ENCODE measurements at places on chromosomes 13 and 19.

GRCh38 chr13:110341445-110342244 lies 34.6 kb downstream of the COL4A2 start:
- no peaks in the 10 kb centered on the region for H3K27me3 ChIP-seq
- no peak overlapping the region for H3K4me3 ChIP-seq
- no peaks in the 10 kb centered on the region for H3K36me3 ChIP-seq
- H3K4me1 ChIP-seq = peaks cover 2% of the 10 kb centered on the region
- H3K27ac ChIP-seq = no peak overlapping the region
- no peak for DNase-seq

GRCh38 chr19:31586282-31586681 lies 237.0 kb upstream of the TSHZ3 start:
- H3K27me3 ChIP-seq = no peaks in the 10 kb centered on the region
- no peak for DNase-seq
- H3K27ac ChIP-seq = no peak overlapping the region
- H3K4me3 ChIP-seq = no peak overlapping the region
- no peaks in the 10 kb centered on the region for H3K36me3 ChIP-seq
- H3K4me1 ChIP-seq = 0 out of 2 replicates have a peak, but pooled peaks cover 2% of the 10 kb centered on the region

- DNase-seq = peak; percentile 77
- no peak overlapping the region for H3K27ac ChIP-seq
- no peaks in the 10 kb centered on the region for H3K36me3 ChIP-seq
- H3K4me3 ChIP-seq = no peak overlapping the region
- H3K27me3 ChIP-seq = no peaks in the 10 kb centered on the region
Observed at GRCh38 chr13:51125495-51126226, 14.6 kb upstream of the C13orf42 start.

GRCh38 chr13:102683637-102684036 lies 11.2 kb downstream of the METTL21C start:
- H3K4me3 ChIP-seq = no peak overlapping the region
- H3K36me3 ChIP-seq = no peaks in the 10 kb centered on the region
- H3K27ac ChIP-seq = no peak overlapping the region
- H3K27me3 ChIP-seq = no peaks in the 10 kb centered on the region
- peaks cover 3% of the 10 kb centered on the region for H3K4me1 ChIP-seq

DNA sequence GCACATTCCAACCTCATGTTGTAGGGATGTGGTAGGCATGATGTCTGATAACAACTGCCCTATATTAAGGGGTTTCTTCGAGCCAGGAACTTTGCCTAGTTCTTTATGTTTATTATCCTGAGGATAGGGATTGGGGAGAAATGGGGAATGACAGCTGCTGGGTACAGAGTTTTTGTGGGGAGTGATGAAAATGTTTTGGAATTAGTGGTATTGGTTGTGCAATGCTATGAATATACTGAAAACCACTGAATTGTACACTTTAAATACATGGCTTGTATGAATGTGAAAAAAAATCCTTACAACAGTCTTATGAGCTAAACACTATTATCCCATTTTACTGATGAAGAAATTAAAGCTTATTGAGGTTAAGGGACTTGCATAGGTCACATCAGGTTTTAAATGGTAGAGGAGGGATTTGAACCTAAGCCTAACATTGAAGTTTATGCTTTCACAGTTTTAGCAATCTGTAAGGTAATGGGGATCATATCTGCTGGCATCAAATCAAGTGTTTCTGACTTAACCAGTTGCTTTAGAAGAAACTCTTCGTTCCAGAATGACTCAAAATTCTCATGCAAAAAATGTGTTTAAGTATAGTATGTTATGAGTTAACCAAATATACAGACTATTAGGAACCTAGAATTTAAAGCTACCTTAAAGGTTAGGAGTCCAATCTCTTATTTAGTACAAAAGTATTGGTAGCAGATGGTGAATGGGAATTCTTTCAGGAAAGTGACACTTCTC lies 61.4 kb downstream of the ERCC5 start:
- H3K27me3 ChIP-seq = no peaks in the 10 kb centered on the region
- DNase-seq = no peak
- H3K4me3 ChIP-seq = no peak overlapping the region
- no peaks in the 10 kb centered on the region for H3K4me1 ChIP-seq

DNA sequence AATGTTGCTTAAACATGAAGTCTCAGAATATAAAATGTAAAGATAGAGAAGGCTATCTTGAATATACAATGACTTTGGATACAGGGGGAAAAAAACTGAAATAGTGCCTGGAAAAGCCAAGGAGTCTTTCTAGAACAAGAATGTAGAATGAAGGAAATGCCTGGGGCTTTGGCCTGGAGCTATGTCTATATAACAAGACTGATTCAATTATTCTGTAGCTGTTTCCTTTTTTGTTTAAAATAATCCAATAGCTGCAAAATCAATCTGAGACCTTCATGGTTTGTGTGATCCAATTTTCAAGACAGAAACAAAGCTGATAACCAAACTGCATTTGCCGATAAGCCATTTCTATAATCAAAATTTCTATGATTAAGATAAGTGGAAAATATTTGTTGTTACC lies 530.9 kb upstream of the NBEA start:
- no peaks in the 10 kb centered on the region for H3K4me1 ChIP-seq
- no peak overlapping the region for H3K4me3 ChIP-seq
- no peaks in the 10 kb centered on the region for H3K27me3 ChIP-seq
- no peaks in the 10 kb centered on the region for H3K36me3 ChIP-seq
- no peak overlapping the region for H3K27ac ChIP-seq

- H3K27me3 ChIP-seq = no peaks in the 10 kb centered on the region
- H3K4me1 ChIP-seq = no peaks in the 10 kb centered on the region
- no peaks in the 10 kb centered on the region for H3K36me3 ChIP-seq
- no peak overlapping the region for H3K27ac ChIP-seq
Observed at GRCh38 chr19:7722231-7722651, 9.7 kb downstream of the CLEC4G start.

GRCh38 chr19:9673912-9674662 lies 813 bp downstream of the ZNF562 start:
- no peaks in the 10 kb centered on the region for H3K27me3 ChIP-seq
- no peak for DNase-seq
- H3K4me3 ChIP-seq = peak overlapping the region; percentile 64
- H3K4me1 ChIP-seq = no peaks in the 10 kb centered on the region

- H3K36me3 ChIP-seq = no peaks in the 10 kb centered on the region
- no peaks in the 10 kb centered on the region for H3K4me1 ChIP-seq
- no peak for DNase-seq
- no peaks in the 10 kb centered on the region for H3K27me3 ChIP-seq
- no peak overlapping the region for H3K4me3 ChIP-seq
Observed at GRCh38 chr13:34507630-34508029, 434.4 kb upstream of the NBEA start.

GRCh38 chr19:2276429-2276986 lies 5.5 kb downstream of the PEAK3 start:
- H3K27ac ChIP-seq = no peak overlapping the region
- peaks cover 6% of the 10 kb centered on the region for H3K4me1 ChIP-seq
- no peak for DNase-seq
- no peaks in the 10 kb centered on the region for H3K27me3 ChIP-seq
- H3K4me3 ChIP-seq = no peak overlapping the region

DNA sequence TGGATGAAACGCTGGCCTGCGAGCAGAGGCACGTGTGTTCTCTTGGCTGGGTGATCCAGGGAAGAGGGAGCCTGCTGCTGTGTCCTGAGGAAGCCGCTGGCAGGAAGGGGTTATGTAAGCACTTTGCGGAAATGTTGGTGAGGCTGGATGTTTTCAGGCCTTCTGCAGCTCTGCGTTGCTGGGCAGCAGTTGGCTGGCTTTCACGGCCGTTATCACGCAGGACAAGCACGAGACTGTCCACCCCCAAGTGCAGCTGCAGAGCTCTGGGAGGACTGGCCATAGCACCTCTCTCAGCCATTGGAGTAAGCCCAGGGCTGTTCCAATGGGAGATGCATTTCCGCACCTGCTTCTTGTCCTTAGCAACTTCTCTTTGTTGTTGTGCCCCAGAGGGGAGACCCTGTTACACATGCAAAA lies 146.9 kb upstream of the SOX21 start:
- H3K4me3 ChIP-seq = no peak overlapping the region
- no peaks in the 10 kb centered on the region for H3K4me1 ChIP-seq
- no peaks in the 10 kb centered on the region for H3K36me3 ChIP-seq
- H3K27ac ChIP-seq = no peak overlapping the region
- no peaks in the 10 kb centered on the region for H3K27me3 ChIP-seq

DNA sequence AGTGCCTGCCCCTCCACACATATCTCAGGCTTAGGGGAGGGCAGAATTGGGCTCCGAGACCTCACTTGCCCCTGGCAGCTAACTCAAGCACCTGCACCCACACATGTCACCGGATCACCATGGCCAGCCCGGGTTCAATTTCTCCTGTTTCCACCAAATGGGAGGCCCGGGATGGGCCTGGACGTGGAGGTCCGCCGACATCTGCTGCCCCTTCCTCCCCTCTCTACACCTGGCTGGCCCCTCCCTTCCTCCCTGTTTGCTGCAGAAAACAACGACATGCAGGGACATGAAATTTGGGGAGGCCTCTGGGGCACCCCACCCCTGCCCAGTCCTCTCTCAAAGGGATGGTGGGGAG lies 1.3 kb downstream of the PRKD2 start:
- H3K36me3 ChIP-seq = peaks cover 7% of the 10 kb centered on the region
- DNase-seq = no peak
- H3K27ac ChIP-seq = no peak overlapping the region
- H3K4me3 ChIP-seq = peak overlapping the region; percentile 87
- no peaks in the 10 kb centered on the region for H3K27me3 ChIP-seq

GRCh38 chr13:112143046-112143752 lies 76.2 kb downstream of the SOX1 start:
- H3K4me1 ChIP-seq = no peaks in the 10 kb centered on the region
- H3K27me3 ChIP-seq = no peaks in the 10 kb centered on the region
- no peaks in the 10 kb centered on the region for H3K36me3 ChIP-seq
- no peak overlapping the region for H3K27ac ChIP-seq

DNA sequence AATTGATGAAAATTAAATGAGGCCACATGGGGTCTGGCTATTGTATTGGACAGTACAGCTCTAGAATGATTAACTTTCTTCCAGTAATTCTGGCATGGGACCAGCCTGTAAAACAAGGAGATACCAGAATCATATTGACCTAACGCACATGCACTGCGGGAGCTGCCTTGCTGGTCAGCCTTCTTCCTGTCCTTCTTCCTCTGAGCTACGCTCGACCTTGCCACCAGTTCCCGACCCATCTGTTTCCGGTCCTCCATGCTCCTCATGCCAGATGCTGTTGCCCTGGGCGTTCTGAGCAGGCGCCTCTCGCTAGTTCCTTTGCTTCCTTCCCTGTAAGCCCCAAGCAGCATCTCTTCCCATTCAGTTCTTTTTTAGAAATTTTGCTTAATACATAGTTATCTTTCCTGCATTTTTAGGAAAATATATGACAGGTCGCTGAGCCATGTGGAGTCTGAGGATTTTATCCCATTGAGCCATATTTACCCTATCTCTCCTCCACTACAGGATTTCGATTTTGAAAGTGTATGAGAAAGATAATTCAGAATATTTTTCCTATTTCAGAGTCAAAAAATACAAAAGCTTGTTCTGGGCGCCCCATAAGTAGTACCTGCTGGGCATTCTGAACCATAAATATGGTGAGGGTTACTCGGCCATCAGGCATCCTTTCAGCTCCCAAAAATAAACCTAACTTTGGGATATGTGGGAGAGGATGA lies 38.6 kb downstream of the TNFRSF19 start:
- no peak overlapping the region for H3K4me3 ChIP-seq
- 0 out of 2 replicates have a peak, but pooled peaks cover 2% of the 10 kb centered on the region for H3K4me1 ChIP-seq
- no peak for DNase-seq

- no peak overlapping the region for H3K27ac ChIP-seq
- H3K27me3 ChIP-seq = no peaks in the 10 kb centered on the region
- peaks cover 1% of the 10 kb centered on the region for H3K4me1 ChIP-seq
- H3K36me3 ChIP-seq = no peaks in the 10 kb centered on the region
- H3K4me3 ChIP-seq = no peak overlapping the region
- DNase-seq = no peak
Observed at GRCh38 chr13:112443191-112443994, 67.2 kb downstream of the SPACA7 start.

DNA sequence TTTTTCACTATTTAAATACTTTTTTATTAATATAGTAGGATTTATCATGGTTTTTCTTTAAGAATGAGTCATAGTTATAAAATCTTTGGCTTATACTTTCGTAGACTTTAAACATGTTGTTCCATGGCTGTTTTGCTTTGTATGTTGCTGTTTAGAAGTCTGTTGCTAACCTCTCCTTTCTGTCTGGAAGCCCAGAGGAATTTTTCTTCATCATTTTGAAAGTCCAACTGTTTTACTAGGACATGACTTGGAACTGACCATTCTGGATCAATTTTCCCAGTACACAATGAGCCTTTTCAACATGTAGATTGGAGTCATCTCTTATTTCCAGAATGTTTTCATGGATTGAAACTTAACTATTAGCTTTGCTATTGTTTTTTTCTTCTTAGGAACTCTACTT lies 7.9 kb downstream of the CAB39L start:
- no peak overlapping the region for H3K4me3 ChIP-seq
- no peaks in the 10 kb centered on the region for H3K4me1 ChIP-seq
- no peaks in the 10 kb centered on the region for H3K27me3 ChIP-seq
- H3K36me3 ChIP-seq = no peaks in the 10 kb centered on the region
- DNase-seq = no peak

DNA sequence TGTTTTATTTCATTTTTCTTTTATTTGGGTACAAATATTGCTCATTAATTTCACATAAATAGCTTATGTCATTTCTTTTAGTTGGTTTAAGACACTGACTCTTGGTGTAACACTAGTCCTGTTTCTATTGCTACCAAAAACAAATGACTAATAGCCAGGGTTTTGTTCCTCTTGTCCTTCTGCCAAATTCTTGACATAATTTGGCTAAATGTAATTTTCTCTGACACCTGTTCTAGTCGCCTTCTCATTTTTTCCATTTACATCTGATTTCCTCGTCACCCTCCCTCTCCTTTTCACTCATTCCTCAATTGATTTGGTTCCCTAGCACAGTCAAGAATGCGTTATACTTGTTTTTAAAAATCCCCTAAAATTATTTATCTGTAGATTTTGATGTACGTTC lies 1718.7 kb downstream of the EFNB2 start:
- no peak for DNase-seq
- H3K4me3 ChIP-seq = no peak overlapping the region
- H3K27ac ChIP-seq = no peak overlapping the region
- no peaks in the 10 kb centered on the region for H3K27me3 ChIP-seq

DNA sequence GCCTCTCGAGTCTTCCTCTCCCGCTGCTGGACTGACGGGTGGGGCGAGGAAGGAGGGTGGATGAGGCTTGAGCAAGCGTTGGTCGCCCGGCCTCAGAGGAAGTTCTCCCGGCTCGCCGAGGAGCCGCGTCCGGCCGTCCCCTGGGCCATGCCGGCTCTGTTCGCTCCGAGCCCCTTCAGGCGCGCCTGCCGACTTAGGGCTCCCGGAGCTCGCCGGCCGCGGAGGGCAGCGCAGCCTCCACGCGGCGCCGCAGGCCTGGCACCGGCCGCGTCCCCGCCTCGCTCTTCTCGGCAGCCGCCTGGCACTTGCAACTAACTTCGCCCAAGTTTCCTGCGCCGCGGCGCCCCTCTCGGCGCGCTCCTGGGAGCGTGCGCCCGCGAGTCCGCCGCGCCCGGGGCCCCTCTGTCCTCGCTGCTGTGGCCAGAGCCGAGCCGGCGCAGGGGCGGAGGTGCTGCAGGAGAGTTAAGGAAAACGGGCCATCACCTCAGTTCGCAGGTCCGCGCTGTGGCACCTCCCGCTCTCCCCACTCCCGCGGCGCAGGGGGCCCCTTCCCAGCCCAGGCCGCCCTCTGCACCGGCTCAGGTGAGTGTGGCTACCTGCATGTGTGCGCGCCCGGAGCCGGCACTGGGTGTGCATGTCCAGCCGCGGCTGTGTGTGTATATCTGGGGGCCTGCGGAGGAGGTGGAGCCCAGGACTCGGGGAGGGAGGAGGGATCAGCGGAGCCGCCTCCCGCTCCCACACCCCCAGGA lies 641 bp upstream of the SOX21 start:
- peak overlapping the region; percentile 46 for H3K4me3 ChIP-seq
- H3K4me1 ChIP-seq = 0 out of 2 replicates have a peak, but pooled peaks cover 1% of the 10 kb centered on the region
- DNase-seq = no peak
- H3K27ac ChIP-seq = no peak overlapping the region

Measured in iPS DF 6.9 (cell line).